ENCODE measurements at places on chromosomes 3 and 15.

GRCh38 chr3:25025236-25025635 is 402.8 kb upstream of the RARB start:
- DNase-seq: no peak

DNA sequence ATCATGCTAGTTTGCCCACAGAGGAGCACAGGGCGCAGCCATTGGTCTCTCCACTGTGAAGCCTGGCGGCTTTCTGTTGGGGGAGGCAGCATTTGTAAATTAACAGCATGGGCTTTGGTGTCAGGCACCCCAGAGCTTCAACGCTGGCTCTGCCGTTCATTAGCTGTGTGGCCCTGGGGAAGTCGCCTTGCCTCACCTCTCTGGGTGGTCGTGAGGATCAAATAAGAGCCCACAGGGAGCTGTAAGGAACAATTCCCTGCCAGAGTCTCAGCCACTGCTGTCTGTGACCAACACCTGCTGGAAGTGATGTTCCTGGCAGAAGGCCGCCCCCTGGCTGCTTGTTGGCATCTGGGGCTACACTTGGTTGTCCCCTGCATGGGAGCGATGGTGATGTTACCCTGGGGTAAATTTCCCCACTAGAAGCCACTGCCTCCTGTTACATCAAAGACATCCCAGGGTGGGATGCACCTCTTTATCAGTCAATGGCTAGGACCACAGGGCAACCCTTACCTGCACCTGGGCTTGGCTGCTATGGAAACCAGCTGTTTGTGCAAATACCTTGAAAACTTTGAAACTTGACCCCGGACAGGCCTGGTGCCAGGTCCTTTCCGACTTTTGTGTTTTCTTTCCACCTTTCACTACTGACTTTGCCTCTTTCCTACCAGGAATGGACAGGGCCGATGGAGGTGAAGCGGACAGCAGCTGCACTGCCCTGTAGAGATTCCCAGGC is 36.9 kb downstream of the DNASE1L3 start:
- DNase-seq: no peak

DNA sequence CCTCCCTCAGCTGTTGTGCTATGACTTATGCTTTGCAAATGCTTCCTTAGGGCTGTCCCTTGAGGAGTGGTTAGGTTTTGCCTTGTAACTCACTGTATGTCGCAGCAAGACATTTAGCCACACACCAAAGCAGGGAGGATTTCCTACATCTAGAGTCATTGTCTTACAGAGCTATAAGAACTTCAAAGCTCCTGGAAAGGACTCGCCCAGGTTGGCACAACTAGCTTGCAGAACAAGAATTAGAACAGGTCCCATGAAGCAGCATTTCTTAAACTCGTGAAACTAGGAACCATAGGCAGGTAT is 19.4 kb upstream of the ACAP2 start:
- no peak for DNase-seq

- DNase-seq: no peak
Measured at GRCh38 chr3:122513386-122514122, 1.2 kb downstream of the KPNA1 start.

DNA sequence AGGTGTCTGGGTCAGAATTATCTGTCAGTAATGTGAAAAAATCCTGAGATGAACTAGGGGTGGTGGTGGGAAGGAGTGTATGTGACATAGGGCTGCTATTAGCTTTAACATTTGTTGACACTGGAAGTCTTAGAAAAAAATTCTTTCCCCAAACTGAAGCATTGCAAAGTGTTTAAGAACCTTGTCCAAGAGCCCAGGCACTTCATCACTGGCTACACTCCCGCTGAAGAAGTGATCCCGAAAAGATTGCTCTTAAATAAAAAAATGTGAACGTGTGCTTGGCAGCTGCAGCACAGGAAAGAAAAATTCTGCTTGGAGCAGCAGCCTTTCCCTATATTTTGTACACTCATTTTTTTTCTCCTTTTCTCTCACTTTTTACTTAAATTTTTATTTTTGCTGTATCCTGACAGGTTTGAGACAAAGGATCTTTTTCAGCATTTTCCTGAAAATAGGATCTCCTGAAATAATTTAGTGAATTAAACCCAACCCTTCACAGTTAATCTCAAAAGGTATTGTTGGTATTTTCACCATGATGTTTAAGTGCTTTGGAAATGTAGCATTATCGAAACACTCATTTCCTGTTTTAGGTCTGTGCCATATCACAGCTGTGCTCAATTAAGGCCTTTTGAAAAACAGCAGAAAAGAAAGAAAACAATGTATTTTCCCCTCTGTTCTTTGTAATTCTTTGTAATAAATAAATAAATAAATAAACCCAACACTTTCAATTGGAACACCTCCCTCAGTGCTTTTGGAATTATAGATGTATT is 477.6 kb downstream of the ZNF385D start:
- no peak for DNase-seq

DNA sequence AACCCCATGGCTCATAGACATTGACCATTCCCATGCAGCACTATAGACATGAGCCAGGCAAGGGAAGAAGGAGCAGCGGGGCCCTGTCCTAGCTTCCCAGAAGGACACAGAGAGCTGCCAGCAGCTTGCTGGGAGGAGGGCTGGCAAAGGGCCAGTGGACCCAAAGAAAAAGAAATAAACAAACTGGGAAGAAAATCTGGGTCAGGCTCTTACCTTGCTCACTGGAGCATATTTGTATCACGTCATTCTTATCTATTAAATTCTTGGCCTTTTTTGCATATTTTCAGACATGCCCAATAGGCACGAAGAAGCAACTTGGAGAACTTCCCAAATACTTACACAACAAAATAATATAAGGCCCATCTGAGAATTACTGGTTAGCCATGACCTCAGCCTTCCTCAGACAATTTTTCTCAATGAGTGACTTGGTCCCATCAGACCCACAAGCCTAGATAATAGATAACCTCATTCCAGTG is 28.4 kb downstream of the RASGRP1 start:
- no peak for DNase-seq

DNA sequence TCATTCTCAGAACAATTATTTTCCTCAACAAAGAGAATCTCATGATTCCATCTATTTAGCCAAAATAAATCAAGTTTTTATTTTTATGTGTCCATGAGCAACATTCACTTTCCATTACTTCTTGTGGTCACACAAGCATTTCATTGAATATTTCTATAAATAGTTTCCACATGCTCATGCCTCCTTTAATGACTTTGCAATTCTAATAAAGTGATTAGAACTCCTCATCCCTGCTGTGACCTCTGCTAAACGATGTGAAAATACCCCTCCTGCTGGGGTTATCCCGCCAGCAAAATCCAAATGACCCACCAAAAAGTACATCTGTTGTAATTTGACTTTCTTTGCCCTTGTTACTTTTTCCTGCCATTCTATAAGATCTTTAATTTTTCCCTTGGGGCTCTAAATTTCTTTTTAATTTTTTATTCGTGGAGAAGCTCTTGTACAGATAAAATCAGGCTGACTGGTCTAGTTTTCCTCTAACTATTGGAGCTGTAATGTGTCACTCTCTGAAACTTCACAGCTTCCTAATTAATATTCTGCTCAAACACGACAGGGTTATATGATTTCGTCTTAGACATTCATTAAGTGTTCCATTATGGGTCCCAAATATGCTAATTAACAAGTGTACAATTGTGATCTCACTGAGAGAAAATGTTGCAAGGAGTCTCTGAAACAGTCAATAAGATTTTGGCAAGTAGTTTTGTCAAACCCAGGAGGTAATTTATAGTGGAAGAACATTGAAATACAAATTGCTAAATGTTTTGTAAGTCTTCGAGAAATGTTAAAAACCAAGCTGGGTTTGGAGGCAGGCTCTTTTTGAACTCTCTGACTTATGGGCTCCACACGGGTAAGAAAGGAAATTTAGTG is 533.1 kb upstream of the NAALADL2 start:
- DNase-seq: no peak

DNA sequence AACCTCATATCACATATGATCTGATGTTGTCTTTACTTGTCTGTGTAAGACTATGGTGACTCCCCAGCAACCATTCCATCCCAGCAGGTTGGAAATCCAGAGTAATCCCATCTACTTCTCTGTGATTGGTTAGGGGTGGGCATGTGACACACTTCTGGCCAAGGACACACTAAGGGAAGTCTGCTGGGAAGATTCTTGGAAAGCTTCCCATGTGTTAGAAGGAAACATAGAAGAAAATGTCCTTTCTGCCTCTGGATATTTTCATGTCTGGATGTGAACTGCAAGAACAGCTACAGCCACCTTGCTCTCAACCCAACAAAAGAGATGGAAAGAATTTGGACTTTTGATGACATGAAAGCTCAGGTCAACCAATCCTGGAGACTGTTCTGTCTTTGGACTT is 2.6 kb upstream of the UBE2Q2 start:
- peak; percentile 25 for DNase-seq

GRCh38 chr3:9448643-9449042 is 51.2 kb downstream of the SETD5 start:
- no peak for DNase-seq

GRCh38 chr3:67614195-67614594 is 40.2 kb downstream of the SUCLG2 start:
- DNase-seq: no peak

GRCh38 chr15:70855764-70856163 is 1.8 kb upstream of the LARP6 start:
- no peak for DNase-seq

DNA sequence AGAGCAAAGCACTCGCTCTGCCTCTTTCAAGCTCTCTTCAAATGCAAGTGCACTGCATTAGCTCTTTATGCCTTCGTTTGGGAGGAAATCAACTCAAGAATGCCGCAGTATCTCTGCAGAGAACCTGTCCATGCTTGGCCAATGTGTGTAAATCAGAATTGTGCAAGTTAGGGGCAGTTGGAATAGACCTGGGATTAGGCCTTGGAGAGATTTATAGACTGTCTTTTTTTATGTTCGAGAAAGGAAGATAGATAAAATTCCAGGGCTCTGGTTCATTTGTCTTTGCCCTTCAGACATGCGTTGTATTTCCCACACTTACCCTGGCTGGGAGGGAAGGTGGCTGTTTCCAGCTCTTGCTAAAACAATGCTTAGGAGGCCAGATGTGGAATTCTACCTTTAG is 163.7 kb downstream of the MOBP start:
- no peak for DNase-seq

- DNase-seq: no peak
Measured at GRCh38 chr15:56739964-56740640, 6.8 kb upstream of the ZNF280D start.

- DNase-seq: no peak
Measured at GRCh38 chr15:67897646-67898339, 57.9 kb upstream of the RNU6-1 start.

DNA sequence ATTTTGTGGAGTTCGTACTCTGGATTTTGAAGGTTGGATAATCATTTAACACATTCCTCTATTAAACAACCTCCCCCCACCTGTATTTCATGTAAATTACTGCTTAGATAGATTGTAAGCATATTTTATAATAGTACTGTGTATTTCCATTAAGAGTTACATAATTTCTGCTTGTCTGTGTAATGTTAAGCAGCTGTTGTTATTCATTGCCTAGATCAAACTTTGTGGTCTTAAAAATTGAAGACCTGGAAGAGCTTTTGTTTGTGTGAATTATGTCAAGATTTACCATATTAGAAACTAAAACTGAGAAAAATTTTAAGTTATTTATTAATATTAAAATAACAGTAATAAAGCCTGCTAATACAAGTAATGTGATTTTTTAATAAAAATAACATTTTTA is 11.1 kb downstream of the SETD5 start:
- no peak for DNase-seq

GRCh38 chr3:24526640-24527212 is 32.1 kb upstream of the THRB start:
- DNase-seq: no peak

GRCh38 chr3:148884261-148884660 is 19.2 kb downstream of the CPA3 start:
- DNase-seq: no peak

DNA sequence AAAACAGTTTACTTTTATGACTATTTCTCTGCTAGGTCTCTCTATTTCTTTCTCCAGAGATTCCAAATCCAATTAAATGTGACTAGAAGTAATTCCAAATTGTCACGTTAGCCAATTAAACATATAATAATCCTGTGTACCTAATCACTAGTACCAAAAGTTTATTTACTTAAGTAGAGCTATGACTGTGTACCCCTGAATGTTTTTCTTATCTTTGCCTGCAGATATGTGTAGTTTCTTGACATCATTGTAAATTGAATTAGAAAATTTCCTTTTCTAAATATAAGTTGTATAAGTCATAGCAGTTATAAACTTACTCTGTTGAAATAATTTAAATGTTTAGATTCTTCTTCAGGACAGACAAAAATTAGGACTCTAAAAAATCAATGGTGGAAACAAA is 163.3 kb downstream of the SPATA16 start:
- no peak for DNase-seq

- DNase-seq: no peak
Measured at GRCh38 chr3:51798411-51798963, 19.4 kb upstream of the IQCF6 start.

DNA sequence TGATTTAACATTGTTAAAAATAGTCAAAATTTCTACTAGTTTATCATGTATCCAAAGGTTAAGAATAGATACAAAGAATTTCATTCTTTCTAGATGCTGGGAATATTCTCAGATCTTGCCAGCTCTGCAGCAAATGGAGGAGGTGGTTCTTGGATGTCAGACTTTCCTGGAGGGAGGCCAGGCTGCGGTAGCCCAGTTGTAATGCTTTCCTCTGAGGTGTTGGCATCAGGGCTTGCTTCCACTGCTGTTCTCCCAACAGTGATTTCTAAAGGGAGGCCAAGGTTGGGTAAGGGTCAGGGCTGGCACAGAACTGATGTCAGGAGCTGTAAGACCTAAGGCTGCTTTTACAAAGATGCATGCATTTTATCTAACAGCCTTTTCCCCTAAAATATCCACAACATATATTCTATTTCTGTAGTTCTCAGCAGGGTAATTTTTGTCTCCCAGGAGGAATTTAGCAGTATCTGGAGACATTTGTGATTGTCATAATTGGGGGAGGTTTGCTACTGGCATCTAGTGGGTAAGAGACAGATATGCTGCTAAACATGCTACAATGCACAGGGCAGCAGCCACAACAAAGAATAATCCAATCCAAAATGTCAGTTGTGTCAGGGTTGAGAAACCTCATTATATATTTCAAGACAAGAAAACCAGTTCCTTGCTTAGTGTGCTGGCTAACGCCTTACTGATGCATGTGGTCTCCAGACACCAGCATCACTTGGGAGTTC is 42.0 kb upstream of the SPTSSB start:
- no peak for DNase-seq

- DNase-seq: no peak
Measured at GRCh38 chr15:100999369-100999768, 80.2 kb downstream of the LRRK1 start.

DNA sequence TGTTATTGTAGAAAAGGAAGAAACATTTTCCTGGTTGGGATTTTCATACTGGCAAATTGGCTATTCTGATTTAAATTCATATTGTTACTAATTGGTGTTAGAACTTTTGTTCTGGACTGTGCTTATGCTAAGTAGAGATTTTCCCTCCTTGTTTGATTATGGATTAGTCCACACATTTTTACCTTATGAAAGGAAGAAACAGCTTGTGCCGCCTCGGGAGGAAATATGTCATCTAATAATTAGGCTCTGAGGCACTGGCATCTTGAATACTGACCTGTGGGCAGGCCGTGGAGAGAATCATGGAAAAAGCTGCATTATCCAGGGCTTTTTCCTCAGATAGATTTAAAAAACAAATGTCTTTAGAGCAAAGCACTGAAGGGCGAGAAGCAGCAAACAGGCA is 344.3 kb upstream of the TBL1XR1 start:
- DNase-seq: no peak
